Midbrain (tissue), 1 donor: ENCODE measurements at places on chromosomes 12 and 14.

DNA sequence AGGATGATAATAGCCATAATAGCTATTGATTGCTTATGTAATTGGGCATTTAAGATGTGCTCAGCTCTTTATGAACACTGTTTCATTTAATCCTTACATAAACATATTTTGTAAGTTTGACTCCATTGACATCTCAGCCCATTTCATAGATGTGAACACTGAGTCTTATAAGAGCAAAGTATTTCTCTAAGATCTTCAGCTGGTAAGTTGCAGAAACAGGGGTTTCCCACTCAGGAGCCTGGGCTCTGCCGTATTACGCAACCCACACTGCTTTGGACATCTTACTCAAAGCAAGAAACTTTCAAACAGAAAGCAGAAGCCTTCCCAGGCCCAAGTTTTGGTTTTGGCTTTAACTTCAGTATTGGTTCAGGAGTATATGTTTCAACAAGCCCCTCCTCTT is 705.1 kb downstream of the MED13L start:
- no peak for DNase-seq

DNA sequence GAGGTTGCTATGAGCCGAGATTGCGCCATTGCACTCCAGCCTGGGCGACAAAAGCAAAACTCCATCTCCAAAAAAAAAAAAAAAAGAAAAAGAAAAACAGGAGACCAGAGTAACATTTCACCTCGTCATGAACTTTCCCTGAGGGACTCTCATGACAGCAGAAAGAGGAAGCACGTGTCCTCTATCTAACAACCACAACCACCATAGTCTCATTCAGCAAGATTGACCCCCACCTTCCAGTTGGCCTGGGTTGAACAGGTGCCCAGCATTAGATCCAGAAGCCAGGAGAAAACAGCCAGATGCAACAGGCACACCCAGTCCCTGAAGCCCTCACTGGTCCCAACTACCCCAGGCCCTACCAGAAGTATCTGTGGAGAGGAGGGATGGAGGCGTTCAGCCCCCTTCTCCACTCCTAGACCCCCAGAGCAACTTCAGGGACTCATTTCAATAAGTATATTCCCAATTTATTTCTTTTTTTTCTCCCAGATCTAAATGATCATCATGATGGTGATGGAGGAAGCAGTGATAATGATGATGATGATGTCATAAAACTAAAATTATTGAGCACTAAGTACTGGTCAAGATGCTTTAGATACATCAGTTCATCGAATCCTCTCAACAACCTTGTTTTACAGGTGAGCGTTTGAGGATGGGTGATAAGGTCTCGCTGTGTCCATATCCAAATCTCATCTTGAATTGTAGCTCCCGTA is 235.0 kb downstream of the EFCAB11 start:
- DNase-seq, result no peak

- DNase-seq, result peak; percentile 30
These were observed 11.4 kb upstream of the BDKRB2 start for GRCh38 chr14:96192975-96193805.

GRCh38 chr12:50569876-50570275 is 65.1 kb downstream of the DIP2B start:
- DNase-seq, result peak; percentile 58

DNA sequence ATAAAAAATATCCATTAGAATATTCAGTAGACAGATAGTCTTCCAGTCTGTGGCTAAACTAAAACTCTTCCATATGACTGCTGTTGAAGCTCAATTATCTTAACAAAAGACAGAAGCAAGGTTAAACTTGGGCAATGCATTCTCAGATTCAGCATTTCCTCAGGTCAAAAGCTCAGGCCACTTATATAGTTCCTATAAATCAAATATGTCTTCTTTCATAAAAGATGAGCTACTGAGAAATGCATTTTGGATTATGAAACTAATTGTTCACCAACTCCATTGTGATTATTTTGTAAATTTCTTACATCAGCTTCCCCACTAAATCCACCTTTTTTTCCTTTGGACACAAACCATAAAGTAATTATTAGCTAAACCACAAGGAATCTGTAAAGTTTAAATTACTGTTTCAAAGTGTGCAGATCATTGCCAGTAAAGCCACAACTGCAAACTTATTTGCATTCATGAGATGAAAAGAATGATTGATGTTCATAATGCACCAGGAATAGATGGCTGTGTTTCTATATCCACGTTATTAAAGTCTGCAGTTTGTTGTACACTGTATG is 224.4 kb downstream of the FBXL14 start:
- no peak for DNase-seq

- DNase-seq, result peak; percentile 78
These were observed 52.0 kb upstream of the KCNA1 start for GRCh38 chr12:4857472-4858291.

DNA sequence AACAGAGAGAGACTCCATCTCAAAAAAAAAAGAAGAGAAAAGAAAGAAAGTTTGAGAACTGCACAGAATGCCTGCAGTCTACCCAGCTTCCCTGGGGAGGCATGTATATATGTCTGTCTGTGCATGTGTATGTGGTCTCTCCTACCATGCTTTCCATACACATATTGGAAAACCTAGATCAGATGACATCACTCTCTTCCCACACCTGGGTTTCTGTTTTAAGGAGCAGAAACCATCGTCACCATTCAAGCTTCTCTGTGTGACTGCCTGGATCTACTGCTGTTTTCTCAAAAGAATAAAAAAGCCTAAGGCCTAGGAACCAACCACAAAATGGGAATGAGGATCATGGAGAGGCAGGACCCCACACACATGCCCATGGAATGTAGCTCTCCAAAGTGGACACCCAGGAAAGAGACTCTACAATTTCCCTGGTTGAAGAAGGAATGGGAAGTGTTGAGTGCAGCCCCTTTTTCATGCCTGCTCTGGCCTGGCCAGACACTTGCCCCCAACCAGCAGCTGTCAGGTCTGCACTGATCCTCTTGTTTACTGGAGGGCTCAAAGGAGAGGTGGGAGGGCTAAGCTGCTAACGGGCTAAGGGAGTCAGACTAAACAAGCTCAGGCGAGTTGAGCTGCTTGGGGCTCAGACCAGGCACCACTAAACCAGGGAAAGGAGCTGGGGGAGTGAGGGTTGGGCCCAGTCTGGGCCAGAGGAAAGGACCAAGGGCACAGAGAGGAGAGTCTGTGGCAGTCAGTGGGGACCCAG is 7.7 kb upstream of the PCK2 start:
- no peak for DNase-seq

- DNase-seq, result no peak
These were observed 10.2 kb downstream of the BAG5 start for GRCh38 chr14:103552011-103552845.

- no peak for DNase-seq
These were observed 47.7 kb downstream of the CLMN start for GRCh38 chr14:95272057-95272456.

DNA sequence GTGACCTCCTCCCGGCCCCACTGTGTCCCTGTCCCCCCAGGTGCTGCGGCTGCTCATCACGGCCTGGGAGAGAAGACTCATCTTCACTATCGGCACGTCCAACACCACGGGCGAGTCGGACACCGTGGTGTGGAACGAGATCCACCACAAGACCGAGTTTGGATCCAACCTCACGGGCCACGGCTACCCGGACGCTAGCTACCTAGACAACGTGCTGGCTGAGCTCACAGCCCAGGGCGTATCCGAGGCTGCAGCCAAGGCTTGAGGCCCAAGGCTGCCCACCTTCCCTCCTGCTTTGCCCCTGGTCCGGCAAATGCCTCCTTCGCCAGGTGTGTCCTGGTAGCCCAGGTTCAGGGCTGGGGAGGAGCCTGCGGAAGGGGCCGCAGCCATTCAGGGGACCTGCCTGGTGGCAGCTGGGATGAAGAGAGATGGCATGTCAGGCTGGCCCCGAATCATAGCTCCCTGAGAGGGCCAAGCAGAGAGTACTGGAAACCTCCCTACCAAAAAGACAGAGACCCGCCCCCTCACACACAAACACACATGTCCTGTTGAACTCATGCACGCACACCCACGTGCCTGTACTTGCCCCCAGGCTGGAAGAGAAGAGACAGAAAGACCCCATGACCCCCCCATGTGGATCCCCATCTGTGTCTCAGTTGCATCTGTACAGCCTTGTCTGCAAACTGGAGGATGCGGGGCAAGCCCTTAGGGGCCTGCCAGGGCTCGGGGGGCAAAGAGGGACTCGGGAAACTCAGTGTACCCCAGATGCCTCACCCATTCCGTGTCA is 38.7 kb downstream of the RASAL1 start:
- DNase-seq, result no peak
